Chondrocyte (in vitro differentiated cells): ENCODE measurements at places on chromosomes 4 and X.

GRCh38 chrX:21590012-21590776, 67.9 kb downstream of the KLHL34 start:
- DNase-seq = no peak

DNA sequence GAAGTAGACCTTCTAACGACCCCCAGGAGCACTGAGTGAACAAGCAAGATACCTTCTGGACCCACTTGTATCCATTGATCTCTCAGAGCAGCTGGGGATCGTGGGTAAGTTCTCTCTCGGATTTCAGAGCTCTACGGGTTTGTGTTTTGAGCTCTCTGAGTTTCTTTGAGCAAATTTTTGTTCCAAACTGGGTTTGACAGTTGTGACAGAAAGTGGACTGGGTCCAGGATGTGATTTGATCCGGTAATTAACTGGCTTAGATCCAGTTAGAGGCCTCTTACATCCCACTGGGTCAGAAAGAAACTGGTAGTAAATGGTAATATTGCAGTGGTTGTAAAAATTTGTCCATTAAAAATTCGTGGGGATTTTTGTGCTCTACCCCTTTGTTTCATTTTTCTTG, 459.2 kb downstream of the INPP4B start:
- no peak for DNase-seq

- no peak for DNase-seq
Observed at GRCh38 chr4:81180916-81181315, 34.1 kb downstream of the PRKG2 start.

DNA sequence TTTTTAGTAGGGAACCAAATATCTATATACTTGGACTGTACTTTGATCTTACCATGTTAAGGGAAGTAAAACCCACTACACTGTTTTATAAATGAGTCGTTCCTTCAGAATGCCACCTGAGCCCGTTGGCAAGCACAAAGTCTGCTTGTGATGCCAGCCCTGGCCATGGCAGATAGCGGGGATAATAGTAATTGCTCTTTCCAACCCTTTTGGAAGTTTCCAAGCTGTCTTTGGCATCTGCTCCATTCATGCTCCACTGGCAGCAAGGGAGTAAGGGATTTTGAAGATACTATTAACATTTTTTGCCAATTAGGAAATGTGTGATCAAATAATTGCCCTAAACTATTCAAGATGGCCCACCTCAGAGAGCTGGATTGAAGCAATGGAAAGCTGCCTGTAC, 689.2 kb upstream of the SLIT2 start:
- DNase-seq = no peak

DNA sequence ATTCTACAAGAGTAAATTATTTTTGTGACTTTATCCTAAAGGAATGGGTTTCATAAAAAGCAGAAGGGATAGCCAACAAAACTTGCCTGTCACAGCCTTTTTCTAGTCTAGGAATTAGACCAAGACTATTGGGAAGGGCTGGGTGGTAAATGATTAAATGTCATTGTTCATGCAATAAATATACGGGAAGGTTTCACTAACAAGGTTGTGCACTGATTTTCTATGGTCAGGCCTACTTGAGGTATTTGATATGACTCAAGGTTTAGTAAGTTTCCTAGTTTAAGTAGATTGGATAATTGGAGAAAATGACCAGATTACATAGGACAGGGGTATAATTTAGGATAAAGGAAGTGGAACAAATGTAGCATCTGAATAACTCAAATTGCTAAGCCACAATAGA, 249.1 kb upstream of the BMP3 start:
- no peak for DNase-seq

DNA sequence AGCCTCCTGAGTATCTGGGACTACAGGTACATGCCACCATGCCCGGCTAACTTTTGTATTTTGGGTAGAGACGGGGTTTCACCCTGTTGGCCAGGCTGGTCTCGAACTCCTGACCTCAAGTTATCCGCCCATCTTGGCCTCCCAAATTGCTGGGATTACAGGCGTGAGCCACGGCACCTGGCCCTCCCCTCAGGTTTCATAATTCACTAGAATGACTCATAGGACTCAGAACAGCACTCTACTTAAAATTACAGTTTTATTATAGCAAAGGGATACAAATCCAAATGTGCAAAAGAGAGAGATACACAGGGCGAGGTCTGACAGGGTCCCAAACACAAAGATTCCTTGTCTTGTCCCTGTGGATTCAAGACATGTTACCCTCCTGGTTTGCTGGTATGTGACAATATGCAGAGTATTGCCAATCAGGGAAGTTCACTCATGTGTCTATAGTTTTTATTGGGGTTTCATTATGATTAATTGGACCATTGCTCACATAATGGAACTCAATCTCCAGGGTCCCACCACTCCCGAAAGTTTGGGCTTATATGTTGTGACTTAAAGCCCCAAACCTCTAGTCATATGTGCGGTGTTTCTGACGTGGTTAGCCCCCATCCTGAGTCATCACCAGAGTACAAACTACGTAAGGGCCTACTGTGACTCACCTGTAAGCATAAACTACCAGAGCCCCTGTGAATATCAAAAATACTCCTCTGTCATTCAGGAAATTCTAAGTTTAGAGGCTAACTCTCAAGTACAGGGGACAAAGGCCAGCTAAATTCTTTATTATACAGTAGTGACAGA, 5.2 kb downstream of the YIPF6 start:
- DNase-seq = no peak

DNA sequence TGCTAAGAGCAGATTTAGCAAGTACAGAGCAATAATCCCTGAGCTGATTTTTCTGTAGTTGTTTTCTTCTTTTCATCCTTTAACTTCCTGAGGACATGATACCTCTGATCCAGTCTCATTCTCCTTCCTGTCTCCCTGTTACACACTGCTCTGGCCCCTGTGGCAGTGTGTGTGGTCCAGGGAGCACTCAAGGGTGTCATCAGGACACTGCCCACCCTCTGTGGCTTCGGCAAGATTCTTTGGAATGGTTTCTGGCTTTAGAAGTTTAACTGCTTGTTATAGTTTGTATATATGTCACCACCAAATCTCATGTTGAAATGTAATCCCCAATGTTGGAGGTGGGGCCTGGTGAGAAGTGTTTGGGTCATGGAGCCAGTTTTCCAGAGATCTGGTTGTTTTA, 637.3 kb downstream of the BCOR start:
- no peak for DNase-seq

- no peak for DNase-seq
Observed at GRCh38 chr4:8267077-8267476, 2.5 kb upstream of the HTRA3 start.

GRCh38 chrX:106726485-106727437, at the start of gene RNF128:
Gene RNF128 (plus strand): TSS chrX:106726701. CDS start chrX:106726914, 213 bp downstream.
- DNase-seq = no peak

- no peak for DNase-seq
Observed at GRCh38 chrX:87005885-87006284, 511.7 kb upstream of the KLHL4 start.

DNA sequence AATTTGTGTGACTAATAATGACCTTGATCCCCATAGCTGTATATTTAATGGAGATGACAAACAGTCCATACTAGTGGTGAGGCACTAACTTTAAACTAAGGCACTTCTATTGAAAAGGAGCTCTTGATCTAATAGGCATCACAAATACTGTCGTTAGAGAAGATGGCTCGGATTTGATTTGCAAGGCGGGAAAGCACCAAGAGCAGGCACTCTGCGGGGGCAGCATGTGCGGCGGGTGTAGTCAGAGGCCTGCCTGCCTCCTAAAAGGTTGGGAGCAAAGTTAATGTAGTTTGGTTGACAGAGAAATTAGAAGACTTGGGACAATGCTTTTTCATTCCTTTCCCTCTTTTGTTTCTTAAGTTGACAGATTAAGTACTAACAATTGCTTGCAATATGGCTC, 278.8 kb downstream of the CFAP299 start:
- DNase-seq = no peak

GRCh38 chr4:114780205-114780604, 181.6 kb downstream of the UGT8 start:
- DNase-seq = no peak

- DNase-seq = no peak
Observed at GRCh38 chr4:182141061-182141460, 102.1 kb upstream of the TENM3 start.

DNA sequence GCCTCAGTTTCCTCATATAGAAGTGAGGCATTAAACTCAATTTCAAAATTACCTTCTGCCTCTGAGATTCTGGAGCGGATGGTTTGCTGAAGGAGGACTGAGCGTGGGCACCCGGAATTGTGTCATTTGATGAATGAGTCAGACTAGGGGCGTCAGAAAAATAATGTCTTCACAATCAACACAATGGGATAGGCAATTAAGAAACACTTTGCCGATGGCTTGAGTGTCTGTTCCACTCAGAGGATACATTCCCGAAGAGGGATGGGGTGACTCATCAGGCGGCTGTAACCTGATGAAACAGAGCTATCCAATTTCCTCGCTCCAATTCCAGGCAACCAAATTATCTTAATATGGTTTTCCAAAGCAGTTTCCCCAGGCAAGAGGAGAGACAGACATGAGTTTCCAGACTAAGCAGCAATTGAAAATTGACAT, 1.2 kb upstream of the CHRNA9 start:
- DNase-seq = no peak

- no peak for DNase-seq
Observed at GRCh38 chr4:38235354-38235753, 275.2 kb downstream of the PTTG2 start.

DNA sequence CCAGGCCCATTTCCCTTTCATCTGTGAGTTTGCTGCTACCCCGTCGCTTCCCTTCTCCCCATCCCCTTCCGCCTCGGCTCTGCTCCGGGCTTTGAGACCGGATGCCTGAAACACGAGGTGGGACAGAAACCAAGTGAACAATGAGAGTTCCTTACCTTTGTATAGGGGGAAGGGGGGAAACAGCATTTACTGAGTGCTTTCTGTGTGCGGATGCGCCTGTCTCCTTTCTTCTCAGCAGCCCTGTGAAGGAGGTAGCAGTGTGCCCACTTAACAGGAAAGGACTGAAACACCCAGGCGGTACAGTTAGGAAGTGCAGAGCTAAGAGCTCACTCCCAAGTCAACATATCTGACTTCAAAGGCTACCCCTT, 43.2 kb upstream of the TMSB15B start:
- no peak for DNase-seq

GRCh38 chrX:71181558-71181909, 36.9 kb downstream of the NLGN3 start:
- DNase-seq = no peak

DNA sequence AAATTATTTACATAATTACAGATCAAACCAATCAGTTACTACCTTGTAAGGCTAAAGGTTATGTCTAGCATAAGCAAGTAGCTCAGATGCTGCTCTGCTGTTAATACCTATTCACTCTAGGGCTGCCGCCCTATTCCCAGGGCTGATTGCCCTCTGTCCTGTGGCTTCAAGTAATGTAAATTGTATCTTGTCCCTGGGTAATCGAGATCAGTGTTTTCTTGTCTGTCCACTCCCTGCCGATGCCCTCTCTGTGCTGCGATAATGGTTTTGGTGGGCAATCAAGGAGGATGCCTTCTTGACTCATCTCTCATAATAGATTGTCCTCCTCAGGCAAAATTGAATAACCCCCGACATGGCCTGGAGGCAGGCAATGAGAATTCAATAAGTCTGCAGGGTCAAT, 641.0 kb upstream of the PITX2 start:
- DNase-seq = no peak

DNA sequence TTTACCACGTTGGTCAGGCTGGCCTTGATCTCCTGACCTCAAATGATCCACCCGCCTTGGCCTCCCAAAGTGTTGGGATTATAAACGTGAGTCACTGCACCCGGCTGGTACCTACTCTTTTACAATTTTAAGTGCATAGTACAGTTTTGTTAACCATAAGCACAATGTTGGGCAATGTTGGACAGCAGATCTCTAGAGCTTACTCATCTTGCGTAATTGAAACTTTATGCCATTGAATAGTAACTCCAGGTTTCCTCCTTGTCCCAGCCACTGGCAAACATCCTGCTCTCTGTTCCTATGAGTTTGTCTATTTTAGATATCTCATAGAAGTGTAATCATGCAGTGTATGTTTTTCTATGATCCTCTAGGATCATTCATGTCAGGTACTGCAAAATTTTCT, 9.3 kb upstream of the CPE start:
- no peak for DNase-seq

DNA sequence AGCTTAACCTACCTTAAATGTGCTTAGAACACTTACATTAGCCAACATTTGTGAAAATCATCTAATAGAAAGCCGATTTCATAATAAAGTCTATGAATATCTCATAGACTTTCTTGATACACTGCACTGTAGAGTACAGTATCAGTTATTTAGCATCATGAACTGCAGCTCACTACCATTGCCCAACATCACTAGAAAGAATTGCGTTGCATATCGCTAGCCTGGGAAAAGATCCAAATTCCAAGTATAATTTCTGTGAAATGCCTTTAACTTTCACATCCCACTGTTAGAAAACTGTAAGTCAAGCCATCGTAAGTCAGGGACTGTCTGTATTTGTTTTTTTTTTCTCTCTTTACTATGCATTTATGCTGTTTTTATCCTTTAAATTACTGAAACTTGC, 918.6 kb upstream of the PABPC4L start:
- no peak for DNase-seq

DNA sequence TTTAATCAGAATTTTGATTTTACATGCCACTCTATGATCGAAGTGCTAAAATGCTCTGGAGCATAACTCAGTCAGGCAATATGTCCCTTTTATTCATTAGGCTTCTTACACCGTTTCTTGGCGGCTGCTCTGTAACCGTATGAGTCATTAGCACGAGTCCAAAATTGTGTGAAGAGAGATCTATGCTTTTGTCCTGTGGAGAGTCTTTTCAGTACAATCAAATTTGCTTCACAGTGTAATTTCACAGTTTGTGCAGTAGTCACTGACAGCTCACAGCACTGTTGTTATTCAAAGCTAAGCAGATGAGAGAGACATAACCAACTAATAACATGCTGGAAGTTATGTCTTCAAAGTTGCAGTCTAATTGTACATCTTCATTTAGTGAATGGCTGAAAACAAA, 167.8 kb downstream of the PCDH10 start:
- DNase-seq = no peak

GRCh38 chr4:1490654-1491327, 84.5 kb upstream of the NKX1-1 start:
- DNase-seq = peak; percentile 70

GRCh38 chr4:70183168-70183939, 12.2 kb upstream of the ODAM start:
- DNase-seq = no peak

GRCh38 chr4:122914938-122915337, 7.5 kb downstream of the NUDT6 start:
- DNase-seq = no peak

GRCh38 chr4:186789651-186790050, 66.0 kb upstream of the FAT1 start:
- no peak for DNase-seq

DNA sequence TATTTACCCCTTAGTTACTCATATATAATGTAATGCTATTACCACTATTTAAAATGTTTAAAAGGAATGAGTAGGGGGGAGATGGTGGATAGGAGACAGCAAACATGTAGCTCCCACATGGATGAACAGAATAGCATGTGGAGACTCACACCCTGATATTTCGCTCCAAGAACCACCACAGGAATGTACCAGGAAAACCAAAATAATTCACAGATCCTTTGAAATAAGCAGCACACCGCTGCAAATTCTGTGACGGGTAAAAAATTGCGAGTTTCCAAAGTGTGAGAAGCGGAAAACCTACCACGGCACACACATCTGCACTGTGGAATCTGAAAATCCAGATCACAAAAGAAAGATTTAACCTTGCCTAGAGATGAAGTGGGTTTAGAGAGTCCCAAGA, 428.2 kb downstream of the TLL1 start:
- no peak for DNase-seq

GRCh38 chrX:36218801-36219200, 299.3 kb downstream of the CFAP47 start:
- DNase-seq = no peak

GRCh38 chr4:151718984-151719955, 41.5 kb downstream of the GATB start:
- DNase-seq = no peak
